Retina (tissue), 1 donor: ENCODE measurements at places on chromosomes 11 and 22.

- DNase-seq: no peak
Observed at GRCh38 chr11:68270196-68271022, 1.4 kb downstream of the C11orf24 start.

DNA sequence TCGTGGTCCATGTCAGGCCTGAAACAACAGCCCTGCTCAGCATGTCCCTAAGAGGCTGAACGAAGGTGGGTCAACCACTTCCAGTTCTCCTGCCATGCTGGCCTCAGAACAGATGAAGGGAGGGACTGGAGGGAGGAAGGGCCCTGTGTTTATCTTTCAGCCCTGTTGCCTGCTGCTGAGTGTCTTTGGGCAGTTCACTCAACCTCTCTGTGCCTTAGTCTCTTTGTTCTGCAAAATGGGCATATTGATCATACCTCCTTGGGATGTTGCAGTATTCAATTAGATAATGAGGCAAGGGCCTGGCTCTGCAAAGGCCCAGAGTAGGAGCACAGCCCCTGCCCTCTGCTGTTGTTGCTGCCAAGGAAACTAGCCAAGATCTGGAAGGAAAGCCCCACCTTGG lies 207.5 kb downstream of the MN1 start:
- DNase-seq: no peak

GRCh38 chr11:3901249-3902025 lies 46.0 kb downstream of the STIM1 start:
- DNase-seq: no peak

DNA sequence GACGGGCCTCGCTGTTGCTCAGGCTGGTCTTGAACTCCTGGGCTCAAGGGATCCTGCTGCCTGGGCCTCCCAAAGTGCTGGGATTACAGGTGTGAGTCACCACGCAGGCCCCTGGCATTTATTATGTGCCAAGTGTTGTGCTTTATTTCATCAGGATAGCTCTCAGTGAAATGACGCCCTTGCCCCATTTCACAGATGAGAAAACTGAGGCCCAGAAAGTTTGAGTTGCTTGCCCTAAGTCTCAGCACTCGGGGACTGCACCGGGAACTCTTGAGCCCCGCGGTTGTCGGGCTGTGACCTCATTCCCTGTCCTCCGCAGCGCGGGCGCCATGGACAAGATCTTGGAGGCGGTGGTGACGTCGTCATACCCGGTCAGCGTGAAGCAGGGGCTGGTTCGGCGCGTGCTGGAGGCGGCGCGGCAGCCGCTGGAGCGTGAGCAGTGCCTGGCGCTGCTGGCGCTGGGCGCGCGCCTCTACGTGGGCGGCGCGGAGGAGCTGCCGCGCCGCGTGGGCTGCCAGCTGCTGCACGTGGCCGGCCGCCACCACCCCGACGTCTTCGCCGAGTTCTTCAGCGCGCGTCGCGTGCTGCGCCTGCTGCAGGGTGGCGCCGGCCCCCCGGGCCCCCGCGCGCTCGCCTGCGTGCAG lies 7.3 kb downstream of the USP35 start:
- DNase-seq: peak; percentile 46

DNA sequence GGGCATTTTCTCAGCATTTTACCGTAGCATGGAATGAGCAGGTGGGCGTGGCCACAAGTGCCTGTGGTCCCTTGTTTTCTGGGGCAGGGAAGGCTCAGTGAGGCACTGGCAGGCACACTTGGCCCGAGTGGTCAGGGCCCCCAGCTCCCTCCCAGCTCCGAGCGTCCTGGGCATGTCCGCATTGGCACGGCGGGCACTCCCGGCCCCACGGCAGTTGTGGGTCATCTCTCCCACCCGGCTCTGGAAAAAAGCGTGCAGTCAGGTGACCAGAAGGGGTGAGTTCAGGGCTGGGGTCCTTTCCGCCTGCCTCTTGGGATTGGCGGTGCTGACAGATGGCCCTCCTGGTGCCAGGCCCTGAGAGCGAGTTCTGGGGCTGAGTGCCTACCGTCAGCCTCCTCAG lies 55.8 kb downstream of the GRAMD4 start:
- DNase-seq: no peak

DNA sequence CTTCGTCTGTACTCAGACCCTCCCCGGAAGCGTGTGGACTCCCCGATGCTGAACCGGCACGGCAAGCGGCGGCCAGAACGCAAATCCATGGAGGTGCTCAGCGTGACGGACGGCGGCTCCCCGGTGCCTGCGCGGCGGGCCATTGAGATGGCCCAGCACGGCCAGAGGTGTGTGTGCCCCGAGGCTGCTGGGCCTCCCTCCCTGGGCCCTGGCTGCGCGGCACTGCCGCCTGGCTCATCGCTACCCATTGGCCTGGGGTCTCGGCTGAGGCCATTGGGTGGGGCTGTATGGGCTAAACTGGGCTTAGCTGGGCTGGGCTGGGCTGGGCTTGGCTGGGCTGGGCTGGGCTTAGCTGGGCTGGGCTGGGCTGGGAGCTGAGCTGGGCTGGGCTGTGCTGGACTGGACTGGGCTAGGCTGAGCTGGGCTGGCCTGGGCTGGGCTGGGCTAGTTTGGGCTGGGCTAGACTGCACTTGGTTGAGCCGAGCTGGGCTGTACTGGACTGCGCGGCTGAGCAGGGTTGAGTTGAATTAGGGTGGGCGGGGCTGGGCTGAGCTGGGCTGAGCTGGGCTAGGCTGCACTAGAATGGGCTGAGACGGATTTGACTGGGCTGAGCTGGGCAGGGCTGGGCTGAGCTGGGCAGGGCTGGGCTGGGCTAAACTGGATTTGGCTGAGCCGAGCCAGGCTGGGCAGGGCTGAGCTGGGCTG lies 40.7 kb downstream of the MOB2 start:
- DNase-seq: no peak

DNA sequence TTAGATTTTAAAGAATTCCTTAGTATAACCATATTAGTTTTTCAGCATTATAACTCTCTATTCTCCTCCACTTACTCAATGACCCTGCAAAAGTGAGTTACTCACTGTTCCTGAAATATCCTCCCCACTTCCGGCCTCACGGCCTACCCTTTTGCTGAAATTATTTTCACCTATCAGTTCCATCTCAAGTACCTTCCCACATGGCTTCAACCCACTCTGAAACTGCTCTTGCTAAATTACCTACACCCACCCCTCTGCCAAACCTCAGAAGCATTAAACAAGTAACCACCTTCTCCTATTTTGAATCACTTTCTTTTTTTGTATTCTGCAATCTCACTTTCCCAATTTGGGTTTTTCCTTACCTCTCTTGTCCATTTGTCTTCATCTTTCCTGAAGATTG lies 37.7 kb downstream of the OR5P2 start:
- no peak for DNase-seq

DNA sequence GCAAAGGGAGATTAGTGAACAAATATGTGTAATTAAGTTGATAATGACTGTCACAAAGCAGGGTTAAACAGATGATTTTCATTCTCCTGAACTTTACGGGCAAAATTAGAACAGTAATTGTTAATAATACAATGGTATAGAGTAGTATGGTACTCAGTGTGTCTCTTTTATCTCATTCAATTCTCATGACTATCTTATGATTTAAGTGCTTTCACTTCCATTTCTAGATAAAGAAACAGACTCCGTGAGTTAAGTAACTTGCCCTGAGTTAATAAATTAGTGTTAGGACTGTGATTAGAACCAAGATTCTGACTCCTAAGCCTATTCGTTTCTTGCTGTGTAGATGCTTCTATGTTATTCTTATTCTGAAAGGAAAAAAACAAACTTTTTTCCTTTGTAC lies 22.0 kb downstream of the PIH1D2 start:
- no peak for DNase-seq

GRCh38 chr22:25347752-25348102 lies 128.3 kb downstream of the CRYBB2 start:
- no peak for DNase-seq

- DNase-seq: peak; percentile 64
Observed at GRCh38 chr11:105862736-105863367, 159.2 kb downstream of the MSANTD4 start.
